GM04503 (cell line): ENCODE measurements at places on chromosomes 3 and 15.

GRCh38 chr15:82174471-82175235, 87.9 kb downstream of the EFL1 start:
- DNase-seq, result no peak

DNA sequence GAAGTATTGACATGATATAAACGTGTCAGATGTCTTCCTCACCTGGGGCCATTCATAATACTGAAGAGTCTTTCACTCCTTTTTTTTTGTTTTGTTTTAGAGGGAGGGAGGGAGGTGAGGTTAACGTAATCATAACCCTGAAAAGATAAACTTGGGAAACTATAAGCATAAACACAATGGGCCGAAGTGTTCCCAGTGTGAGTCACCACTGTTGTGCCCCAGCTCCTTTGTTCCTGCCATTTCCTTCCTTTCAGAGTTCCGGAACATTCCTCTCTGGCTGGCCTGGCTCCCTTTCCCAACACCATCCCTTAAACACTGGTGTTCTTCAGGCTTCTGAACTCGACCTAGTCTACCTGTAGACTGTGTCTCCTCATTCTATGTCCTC, 18.6 kb downstream of the PLD1 start:
- no peak for DNase-seq

- no peak for DNase-seq
Observed at GRCh38 chr15:61989667-61990066, 70.6 kb downstream of the VPS13C start.

DNA sequence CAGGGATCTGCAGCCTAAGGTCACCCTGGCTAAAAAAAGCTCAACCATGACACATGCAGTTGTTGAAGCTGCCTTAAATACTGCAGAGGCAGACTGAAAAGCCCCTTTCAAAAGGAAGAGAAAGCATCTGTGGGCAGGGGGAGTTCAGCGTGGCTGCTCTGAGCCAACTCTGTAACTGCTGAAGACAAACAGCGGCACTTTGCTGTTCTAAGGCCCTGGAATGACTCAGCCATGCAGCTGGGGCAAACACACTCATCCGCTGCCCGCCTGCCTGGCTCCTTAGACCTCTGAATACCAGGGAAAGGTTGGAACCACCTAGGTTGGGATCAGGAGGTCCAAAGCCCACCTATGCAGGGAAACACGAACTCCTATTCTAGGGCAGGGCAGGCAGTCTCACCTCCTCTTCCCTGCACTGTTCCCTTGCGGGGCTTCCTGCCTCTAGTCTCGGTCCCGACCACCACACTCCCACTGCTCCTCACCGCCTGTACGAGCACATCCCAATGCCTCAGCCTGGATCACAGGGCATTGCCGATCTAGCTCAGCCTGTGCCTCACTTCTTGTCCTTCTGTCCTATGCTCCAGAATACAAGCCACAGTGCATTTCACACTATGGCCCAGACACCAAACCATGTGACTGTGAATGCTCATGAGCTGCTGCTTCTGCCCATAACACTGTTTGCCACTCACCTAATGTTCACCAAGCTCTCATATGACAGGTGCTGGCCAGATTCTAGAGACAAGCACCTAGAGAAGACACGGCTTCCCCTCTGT, 6.6 kb upstream of the MUSTN1 start:
- DNase-seq, result no peak

GRCh38 chr15:101262551-101262950, 10.7 kb upstream of the CHSY1 start:
- DNase-seq, result no peak

DNA sequence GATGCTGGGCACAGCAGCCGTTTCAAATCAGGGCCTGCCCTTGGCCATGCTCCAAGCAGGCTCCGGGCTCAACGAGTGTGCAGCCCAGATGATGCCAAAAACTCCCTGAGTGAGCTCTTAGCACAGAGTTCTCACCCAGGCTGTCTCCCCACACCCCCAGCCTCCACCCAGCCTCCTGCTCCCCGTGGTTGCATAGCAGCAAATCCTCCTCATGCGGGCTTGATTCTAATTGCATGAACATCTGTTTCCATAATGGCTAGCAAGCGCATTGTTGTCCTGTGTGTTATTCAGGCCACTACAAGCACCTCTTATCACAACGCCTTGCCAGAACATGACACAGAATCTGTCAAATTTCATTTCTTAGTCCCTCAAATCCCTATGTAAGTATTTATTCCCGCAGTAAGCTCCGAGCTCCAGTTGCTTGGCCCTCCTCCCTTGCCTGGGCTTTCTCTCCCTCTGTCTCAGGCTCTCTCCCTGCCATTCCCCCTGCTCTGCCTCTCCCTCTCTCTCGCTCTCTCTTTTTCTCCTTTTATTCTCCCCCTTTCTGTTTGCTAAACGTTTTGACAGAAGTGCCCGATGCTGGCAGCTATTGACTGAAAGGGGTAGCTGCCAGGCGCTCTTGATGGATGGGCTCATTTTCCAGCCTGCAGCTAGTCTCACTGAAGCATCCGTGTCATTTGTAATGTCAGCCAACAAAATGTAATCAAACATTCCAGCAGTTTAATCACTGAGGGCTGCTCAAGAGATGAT, 306.5 kb downstream of the IL20RB start:
- DNase-seq, result no peak

DNA sequence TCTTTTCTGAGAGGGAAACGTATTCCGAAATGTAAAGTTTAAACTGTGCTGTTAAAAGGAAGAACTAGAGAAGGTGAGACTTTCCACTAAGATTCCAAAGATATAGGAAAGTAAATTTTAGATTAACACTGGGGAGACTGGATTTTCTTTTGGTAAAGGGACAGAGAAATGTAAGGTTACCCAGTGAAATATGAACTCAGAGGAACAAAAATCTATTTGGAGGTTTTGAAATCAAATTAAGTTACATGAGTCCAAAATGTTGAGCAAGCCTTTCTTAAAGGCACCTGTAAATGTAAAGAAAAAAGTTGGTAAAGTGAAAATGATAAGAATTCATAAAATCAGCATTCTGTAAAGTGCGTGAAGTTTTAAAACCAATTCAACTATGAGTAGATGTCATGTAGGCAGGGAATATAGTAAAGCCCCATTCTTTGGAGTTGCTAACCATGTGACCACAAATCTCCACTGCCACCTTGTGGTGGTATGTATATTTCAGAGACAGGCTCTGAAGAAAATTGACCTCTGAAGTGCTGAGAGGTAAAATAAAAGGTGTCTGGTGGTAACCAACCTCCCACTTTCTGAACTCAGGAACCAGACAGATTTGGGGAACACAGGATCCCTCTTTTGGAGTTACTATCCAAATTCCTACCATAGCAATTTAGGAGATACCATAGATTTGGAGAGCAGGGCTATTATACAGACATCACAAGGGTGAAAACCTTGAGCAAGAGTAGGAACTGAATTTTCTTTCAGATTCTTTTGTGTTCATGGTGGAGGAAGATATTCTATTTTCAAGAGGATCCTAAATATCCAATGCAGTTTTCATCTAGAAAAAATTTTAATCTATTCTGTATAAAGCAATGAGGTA, 215.3 kb downstream of the ROBO2 start:
- no peak for DNase-seq

GRCh38 chr3:65158023-65158422, 470.2 kb upstream of the ADAMTS9 start:
- DNase-seq, result no peak

GRCh38 chr15:67820992-67821783, 4.1 kb upstream of the SKOR1 start:
- DNase-seq, result no peak

- no peak for DNase-seq
Observed at GRCh38 chr3:146033950-146034349, 127.0 kb downstream of the PLOD2 start.

DNA sequence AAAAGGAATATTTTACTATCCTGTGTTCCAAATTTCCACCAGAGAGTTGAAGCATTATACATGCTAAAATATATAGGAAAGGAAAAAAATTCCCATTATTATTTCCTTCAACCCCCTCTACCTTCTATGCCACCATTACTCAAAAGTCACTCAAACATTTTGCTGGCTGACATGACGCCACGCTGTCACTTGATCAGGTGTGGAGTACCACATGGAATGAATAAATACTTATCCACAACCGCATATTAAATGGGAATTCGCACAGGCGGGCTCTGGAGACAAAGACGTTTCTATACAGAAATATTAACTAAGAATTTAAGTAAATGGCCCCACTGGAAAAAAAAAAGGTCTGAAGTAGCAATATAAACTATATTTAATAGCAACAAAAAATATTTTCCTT, 266.4 kb downstream of the FOXP1 start:
- DNase-seq, result no peak

GRCh38 chr3:80068459-80068858, 300.7 kb upstream of the ROBO1 start:
- DNase-seq, result no peak

DNA sequence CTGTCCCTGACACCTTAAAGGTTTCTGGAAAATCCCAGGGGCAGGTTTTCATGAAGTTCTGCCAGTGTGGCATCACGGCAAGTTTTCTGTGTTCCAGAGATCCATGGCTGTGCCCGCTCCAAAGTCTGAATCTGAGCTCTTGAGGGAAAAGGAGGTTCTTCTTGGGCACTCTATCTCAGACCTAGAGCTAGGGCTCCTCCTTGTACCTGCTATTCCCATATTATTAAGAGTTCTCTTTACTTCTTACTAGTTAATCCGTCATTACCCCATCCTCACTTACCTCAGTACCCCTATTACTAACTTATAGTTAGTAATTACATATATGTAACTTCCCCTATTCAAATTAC, 5.9 kb upstream of the TRA2B start:
- DNase-seq, result no peak

DNA sequence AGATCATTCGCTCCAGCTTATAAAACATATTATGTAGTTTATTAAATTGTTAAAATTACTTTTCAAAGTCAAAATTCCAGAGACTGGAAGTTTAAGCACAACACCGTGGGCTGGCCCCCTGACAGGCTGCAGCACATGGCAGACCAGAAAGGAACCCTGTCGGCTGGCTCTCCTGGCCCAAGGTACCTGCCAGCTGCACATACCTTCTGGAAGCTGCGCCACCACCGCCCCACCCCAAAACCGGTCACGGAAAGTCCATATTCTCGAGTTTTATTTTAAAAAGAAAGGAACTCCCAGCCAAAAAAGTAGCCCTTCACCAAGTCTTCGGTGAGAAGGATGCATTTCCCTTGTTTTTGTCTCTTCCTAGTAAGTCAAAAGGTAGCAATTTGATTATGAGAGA, 94.6 kb downstream of the FOXP1 start:
- DNase-seq, result no peak

DNA sequence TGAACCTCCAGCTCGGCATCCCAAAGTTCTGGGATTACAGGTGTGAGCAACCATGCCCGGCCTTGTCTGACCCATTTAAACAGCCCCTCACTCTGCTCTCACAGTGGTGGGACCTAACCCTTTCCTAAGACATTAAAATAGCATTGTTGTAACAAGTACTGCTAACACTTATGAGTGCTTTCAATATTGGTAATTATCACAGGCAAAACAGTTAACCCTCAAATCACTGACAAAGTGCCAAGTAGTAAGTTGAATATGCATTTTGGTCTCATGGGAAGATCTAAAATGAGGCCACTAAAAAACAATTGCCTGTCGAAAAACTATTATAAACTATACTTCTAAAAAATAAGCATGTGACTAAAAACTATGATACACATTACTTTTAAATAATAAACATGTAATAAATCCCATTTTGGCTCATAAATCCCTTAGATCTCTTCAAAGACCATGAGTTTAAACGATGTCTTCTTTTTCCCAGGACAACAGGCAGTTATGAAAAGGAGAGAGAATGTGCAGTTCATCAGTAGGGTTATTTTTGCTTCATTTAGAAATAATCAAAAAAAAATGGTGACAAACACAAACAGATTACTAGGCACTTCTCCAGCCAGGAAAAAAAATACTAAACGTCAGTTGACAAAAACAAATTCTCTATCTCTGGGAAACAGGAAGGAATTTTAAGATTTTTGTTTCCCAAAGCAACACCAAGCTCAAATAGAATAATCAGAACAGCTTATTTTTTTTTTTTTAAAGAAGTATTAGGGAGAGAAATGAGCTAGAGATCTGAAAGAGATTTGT, 95.4 kb downstream of the RFTN1 start:
- DNase-seq, result no peak

GRCh38 chr3:124966521-124967445, 32.2 kb upstream of the MUC13 start:
- DNase-seq, result no peak

DNA sequence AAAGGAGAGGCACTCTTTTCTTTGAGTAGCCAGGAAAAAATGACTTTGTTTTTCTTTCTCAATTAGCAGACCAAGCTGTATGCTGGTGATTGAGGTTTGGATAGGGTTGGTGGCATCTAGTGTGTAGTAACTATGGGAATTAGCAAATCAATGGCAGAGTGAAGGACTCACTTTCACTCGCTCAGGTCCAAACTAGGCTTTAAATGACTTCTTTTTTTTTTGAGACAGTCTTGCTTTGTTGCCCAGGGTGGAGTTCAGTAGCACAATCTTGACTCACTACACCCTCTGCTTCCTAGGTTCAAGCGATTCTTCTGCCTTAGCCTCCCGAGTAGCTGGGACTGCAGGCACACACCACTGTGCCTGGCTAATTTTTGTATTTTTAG, 35.9 kb downstream of the PRKCI start:
- DNase-seq, result no peak

- no peak for DNase-seq
Observed at GRCh38 chr3:197600796-197601565, 45.2 kb upstream of the BDH1 start.

- DNase-seq, result no peak
Observed at GRCh38 chr3:182183716-182184430, 472.1 kb downstream of the SOX2 start.

GRCh38 chr15:45704329-45705249, 69.8 kb downstream of the SQOR start:
- DNase-seq, result no peak

DNA sequence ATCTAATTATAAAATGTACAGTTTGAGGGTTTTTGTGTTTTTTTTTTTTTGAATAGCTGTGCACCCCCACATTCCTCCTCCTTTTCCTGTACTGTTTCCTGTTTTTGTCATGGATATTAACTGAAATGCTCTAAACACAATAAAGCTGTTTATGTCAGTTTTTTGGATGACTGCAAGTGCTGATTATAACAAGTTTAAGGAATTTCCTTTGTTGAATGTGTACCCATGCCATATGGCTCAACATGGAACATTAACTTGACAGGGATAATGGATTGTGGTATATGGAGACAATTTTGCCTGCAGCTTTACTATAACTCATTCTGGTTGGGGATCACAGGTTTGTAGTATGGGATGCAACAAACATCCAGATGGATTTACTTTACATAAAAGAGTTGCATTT, 216.4 kb downstream of the TCF12 start:
- DNase-seq, result no peak

GRCh38 chr3:27637346-27637995, 84.7 kb downstream of the EOMES start:
- DNase-seq, result no peak

GRCh38 chr3:136193278-136194054, 2.7 kb downstream of the MSL2 start:
- no peak for DNase-seq

DNA sequence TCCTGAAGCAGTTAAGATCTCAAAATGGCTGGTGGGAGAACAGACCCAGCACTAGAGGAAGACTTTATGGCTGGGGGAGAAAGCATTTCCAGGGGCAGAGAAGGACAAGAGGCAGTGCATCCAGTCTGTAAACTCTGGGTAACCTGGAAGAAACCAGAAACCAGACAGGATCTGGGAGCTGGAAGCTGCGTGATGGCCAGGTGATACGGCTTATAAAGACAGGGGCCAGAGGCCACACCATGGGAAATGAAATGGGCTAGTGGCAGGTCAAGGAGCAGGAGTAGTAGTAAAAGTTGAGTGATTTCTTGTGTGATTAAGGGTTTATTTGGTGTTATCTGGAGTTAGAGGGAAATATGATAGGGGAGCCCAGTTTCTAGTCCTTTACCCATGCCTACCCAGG, 144.7 kb upstream of the ARRDC4 start:
- no peak for DNase-seq
